Activated T-cell treated with anti-CD3 and anti-CD28 coated beads for 24 hours (primary cell): ENCODE measurements at places on chromosomes 1 and 21.

DNA sequence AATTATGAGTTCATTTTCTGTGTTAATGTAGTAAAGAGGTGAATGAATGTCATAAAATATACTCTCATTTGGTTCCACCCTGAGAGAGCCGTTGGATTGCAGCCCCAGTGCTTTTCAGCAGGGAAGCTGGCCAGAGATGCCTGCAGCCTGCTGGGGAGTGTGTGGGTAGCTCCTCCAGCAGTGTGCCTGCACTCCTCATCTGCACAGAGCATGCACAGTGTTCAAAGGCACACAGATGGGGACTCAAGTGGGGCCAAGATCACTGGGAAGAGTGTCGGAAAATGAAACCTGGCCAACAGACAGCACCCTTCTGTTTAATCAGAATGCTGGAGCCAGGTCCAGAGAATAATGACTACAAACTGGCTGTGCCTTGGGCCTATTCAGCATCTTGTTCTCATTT is 206.8 kb downstream of the ST6GALNAC3 start:
- DNase-seq: no peak

DNA sequence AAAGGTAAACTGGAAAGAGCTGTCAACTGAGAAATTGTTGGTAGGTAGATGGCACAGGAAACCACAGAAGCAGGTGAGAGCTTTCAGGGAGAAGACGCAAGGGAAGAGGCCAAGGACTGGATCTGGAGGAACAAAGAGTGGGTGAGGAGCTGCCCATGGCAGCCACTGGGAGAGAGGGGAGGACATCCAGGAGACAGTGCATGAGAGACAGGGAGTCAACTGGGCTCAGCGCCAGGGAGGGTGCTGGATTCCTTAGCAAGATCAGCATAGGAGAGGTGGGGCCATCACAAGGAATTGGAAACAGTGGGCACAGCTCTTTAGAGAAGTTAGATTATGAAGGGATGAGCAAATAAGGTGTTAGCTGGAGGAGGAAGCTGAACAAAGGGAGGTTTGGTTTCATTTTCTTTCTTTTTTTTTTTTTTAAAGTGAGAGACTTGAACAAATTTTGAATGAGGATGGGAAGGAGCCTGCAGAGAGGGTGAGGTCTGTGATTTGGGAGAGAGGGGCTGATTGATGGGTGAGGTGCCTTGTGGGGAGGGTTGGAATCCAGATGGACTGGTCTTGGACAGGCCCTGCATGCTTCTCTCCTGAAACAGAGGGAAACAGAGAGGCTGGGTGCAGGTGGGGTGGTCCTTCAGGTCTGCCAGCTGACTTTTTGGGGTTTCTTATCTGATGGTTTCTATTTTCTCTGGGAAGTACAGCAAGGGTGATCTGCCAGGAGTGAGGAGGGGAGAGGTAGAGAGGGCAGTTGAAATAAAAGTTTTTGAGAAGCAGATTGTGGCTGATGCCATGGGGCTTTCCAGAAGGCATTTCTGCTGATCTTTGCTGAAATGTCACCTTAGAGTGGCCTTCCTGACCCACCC is 5.4 kb downstream of the CYP4B1 start:
- DNase-seq: no peak

- DNase-seq: no peak
Observed at GRCh38 chr1:193462629-193463320, 276.4 kb upstream of the B3GALT2 start.

DNA sequence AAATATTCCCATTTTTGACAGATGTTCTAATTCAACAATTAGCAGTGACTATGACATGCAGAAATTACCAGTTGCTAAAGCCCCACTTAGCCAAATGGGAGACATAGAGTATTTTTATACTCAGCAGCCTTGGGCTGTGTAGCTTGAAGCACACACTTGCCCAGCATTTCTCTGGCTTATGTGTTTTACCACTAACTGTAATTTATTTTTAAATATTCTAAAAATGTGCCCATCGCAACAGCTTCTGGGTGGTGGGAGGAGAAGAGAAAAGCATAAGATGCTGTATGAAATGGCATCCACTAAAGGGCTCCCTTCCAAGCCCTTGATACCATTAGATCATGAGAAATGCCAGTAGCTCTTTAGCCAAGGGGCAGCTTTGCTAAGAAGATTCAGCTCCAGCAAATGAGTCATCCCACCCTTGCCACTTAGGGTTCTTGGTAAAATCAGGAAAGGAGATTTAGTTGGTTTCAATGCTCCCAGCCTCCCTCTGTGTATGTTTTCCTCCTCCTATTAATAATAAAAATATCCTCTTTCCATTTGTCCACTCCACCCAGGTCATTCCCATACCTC is 462.7 kb upstream of the DEPDC1 start:
- no peak for DNase-seq

GRCh38 chr1:200405264-200405663 is 4.6 kb downstream of the ZNF281 start:
- no peak for DNase-seq

DNA sequence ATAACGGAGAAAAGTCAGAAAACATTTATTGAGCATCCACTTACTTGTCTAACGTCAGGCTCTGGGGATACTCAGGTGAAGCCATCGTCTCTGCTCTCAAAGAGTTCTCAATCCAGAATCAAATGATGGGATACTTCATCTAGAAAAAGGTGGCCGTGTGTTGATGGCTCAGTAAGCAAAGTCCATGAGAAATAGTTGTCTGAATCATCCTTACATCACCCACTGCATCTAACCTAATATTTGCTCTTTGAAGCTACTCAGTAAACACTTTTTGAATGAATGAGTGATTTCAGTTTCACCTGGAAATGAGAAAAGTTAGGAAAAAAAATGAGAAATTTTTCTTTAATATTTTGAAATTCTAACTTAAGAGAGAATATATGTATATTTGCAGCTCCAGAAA is 155.3 kb upstream of the PKN2 start:
- no peak for DNase-seq

DNA sequence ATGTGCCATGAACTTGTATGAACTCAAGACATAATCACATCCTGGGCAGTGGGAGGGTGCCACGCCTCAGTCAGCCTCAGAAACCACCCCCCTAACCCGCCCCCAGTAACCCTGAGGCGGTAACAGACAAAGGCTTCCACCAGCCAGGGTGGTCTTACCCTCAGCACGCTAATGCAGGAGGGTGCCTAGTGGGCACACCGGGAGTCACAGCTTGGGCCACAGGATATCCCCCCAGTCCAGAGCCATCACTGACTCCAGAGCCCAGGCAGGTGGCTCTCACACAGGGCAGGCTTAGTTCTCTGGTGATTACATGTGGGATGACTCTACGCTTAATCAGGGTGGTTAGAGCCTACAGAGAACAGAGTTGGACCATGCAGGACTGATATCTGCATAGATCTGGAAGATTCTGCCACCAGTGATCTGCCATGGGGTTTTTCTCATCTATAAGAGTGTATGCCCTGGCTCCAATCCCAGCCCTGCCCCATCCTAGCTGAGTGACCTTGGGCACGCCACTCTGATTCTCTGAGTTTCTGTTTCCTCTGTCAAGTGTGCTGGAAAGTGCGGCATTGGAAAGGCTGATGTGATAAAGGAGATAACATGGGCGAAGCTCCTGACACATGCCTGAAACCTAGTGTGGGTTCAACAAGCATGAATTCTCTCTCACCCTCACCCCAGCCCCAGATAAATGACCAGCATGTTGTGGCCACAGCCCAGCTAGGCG is 27.3 kb downstream of the OPTC start:
- DNase-seq: no peak

GRCh38 chr21:33067457-33067856 is 2.5 kb upstream of the OLIG1 start:
- no peak for DNase-seq

- DNase-seq: peak; percentile 42
Observed at GRCh38 chr1:206050655-206051235, 2.2 kb upstream of the RHEX start.

GRCh38 chr1:247286134-247286670 is 30.3 kb downstream of the VN1R5 start:
- DNase-seq: no peak

GRCh38 chr1:202085682-202086373 is 36.9 kb upstream of the GPR37L1 start:
- no peak for DNase-seq

DNA sequence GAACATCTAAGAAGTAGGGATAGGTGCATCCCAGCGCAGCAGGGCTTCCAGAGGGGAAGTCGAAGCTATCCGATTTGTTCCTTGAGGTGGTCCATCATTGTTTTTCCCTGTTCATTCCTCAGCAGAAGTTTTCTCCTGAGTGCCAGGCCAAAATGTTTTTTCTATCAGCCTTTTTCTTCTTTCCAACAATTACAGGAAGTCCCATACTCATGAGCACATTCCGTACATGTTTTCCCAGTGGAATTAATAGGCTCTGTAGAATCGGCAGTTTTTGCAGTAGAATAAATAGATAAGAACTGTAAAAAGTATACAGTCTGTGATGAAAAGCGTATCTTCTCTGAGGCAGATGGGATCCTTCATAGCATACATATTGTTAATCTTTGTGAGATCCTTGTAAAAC is 24.8 kb downstream of the CD101 start:
- DNase-seq: no peak

DNA sequence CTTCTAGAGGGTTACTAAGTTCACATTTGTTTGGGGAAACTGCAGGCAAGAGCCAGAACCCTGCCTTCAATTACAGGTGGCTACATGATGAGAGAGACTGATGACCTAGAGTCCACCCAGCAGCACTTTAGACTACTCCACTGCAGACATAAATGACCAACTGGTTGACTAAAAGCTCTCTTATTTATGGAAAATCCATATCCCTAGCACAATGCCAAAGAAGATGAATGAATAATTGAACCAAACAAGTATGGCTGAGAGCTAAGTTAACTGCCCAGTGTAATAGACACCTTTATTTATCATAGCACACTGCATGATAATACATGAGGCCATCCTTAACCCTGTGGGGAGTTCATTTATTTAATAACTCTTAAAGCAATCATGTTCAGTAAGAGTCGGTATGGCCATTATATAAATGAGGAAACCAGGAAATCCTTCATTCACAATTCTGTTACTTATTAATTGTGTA is 60.4 kb downstream of the IL12RB2 start:
- no peak for DNase-seq

DNA sequence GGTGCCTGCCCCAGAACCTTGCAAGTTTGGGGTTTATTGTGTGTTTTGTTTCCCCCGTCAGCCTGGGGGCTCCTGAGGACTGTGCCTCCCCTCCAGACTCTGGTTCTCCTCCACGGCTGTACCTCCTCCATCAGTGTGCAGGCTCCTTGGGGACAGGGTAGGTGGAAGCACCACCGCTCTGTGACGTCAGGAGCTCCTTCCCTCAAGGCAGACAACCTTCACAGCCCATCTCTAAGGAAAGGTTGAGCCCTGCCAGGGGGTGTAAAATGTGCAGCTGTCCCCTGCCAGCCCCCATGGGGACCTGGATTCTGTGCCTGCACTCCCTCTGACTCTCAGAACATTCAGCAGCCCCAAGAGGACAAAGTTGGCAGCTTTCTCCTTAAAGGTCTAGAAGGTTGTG is 465 bp upstream of the HSPB7 start:
- DNase-seq: no peak

DNA sequence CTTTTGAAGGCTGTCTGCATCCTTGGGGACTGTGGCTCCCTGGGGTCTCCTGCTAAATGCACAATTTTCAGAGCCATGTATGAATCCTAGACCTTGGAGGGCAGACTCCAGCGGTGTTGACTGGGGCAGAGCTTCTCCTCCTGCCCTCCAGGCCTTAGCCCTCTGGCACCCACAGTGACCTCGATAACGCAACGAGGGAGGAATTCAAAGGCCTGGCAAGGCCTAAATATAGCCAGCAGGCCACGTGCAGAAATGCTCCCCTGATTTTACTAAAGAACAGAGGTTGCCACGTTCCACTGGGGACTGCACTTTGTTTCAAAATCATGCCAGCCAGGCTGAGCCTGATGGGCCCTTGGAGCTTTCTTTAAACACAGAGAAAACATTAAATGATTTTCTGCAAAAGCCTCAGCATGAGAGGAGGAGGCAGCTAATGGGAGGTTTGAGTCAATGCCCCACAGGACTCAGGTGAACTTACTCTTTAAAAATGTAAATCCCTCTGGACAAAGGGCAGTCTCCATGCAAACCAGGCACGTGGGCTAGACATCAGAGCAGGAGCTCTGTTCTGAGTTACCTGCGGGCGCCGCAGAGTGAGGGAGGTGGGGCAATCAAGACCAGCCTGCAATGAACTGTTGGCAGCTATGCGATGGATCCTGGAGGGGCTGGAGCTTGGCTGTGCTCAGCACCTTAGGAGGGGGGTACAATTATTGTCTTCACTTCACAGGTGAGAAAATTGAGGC is 28.0 kb downstream of the GRIK3 start:
- no peak for DNase-seq

DNA sequence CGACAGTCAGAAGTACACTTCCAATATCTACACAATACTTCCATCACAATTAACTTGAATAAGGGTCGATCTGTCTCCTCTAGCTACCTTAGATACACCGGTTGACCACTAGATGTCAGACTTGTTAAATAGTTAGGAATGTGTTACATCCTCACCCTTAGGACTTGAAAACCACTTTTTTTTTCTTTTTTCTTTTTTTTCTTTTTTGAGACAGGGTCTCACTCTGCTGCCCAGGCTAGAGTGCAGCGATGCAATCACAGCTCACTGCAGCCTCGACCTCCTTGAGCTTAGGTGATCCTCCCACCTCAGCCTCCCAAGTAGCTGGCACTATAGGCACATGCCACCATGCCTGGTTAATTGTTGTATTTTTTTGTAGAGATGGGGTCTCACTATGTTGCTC is 120.4 kb upstream of the GREM2 start:
- no peak for DNase-seq

- DNase-seq: no peak
Observed at GRCh38 chr1:99964806-99965205, 5.0 kb upstream of the SLC35A3 start.

GRCh38 chr1:30762152-30762929 is 4.8 kb upstream of the LAPTM5 start:
- DNase-seq: no peak

GRCh38 chr1:86153836-86154235 is 2.7 kb downstream of the COL24A1 start:
- DNase-seq: no peak

DNA sequence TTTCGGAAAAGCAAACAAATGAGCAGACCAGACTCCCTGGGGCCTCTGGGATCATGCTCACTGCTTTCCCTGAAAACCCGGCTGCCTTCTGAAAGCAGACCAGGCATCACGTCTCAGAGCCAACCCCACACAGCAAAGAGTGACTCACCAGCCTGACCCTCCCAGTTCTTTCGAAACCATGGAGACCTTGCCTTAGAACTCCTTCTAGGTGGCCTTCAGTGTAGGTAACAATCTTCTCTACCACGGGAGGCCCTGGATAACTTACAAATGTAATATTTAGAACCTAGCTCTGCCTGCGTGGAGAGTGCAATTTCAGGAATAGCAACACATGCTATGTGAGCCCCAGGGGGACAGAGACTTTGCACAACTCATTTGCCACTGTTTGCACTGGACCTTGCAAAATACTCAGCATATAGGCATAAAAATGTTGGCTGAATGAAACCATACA is 105.2 kb downstream of the SUSD4 start:
- DNase-seq: no peak

DNA sequence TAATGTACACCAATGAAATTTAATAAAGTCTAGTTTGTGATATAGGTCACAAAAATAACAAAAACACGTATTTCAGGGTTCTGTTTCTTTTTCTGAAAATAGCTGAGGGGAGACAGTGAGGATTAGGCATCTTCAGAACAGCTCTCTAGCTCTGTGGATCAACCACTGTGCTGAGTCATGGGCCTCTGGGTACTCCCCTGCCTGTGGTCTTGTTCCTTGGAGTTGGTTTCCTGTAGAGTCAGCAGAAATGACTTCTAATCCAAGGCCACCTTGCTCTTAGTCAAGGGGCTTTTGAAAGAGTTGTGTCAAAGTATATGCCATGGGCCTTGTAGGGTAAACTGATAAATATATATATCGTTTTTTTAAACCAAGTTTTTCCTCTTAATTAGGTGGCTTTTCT is 141.8 kb upstream of the ZRANB2 start:
- no peak for DNase-seq
